ENCODE measurements at places on chromosomes 2 and 18.
A peak's percentile ranks its signal among the peaks of the same experiment; 100 is the strongest.

- no peak for DNase-seq
These were observed 112.8 kb upstream of the SCN1A start for GRCh38 chr2:166240387-166241313.

GRCh38 chr2:65396348-65397026 is 35.9 kb downstream of the SPRED2 start:
- DNase-seq = no peak

- DNase-seq = no peak
These were observed 144.7 kb downstream of the PMAIP1 start for GRCh38 chr18:60044290-60045006.

GRCh38 chr2:85390941-85391669 is 19.1 kb downstream of the CAPG start:
- DNase-seq = peak; percentile 86

DNA sequence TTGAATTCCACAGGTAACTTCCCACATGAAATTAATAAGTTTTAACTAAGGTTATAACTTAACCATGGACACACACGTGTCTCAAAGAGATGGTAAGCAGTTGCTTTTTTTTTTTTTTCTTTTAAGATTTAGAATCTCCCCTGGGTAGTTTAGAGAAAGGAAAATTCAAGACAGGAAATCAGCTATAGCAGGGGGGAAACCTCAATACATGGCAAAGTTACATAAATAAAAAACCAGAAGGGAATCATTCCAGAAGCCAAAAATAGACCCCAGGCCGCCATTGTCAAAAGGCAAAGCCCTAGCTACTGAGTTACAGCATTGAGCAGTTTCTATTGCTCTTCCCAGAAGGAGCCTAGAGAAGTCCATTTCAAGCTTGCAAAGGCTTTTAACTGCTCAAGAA is 91.5 kb upstream of the ZNF236 start:
- DNase-seq = no peak

DNA sequence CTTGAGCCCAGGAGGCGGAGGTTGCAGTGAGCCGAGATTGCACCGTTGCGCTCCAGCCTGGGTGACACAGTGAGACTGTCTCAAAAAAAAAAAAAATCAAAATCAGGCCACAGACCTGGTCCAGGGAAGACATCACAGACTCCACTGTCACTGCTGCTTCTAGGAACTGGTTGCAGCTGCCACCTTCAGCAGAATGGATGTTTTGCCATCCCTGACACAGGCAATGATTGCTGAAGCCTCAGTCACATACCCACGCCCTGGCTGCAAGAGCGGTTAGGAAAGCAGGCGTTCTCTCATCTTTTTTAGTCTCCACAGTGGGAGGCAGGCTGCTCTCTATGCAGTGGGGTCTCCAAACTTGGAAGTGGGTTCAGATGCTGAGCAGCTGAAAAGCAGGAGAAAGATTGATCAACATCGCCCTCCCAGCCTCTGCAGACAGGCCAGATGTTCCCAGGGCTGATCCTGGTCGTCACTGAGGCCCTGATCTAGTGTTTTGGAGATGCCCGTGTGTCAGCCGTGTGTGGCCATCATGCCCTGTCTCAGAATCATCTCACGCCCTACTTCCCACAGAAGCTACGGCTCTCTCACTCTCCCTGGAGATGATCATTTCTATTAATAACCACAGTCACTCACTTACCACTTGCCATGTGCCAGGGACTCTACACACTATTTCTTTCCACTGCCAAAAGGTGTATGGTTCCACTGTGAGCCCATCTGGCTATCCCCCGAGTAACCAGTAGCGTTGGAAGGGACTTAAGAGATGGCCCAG is 91.8 kb downstream of the PLB1 start:
- no peak for DNase-seq

- DNase-seq = peak; percentile 94
These were observed 32.8 kb downstream of the ZBTB7C start for GRCh38 chr18:48376406-48376805.

DNA sequence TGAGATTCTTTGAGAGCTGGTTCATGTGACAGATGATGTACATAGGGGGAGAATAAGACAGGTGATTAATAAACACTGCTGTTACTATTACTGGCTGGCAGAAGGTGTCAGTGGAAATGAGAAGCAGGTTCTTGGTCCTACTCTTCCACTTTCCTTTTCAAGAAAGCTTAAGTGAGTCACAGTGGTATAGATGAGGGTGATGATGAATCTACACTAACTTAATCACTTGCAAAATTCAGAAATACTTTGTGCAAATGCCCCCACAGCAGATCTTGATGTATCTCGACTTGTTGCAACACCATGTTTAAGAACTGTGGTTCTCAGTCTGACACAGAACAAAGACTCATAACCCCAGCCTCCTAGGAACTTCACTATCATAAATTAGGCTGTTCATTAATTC is 35.9 kb upstream of the MGAT5 start:
- no peak for DNase-seq

Data from ELF-1 (cell line).